ENCODE measurements at places on chromosomes 4 and X.

GRCh38 chr4:108649863-108650211, 562 bp upstream of the OSTC start:
- no peak for DNase-seq

DNA sequence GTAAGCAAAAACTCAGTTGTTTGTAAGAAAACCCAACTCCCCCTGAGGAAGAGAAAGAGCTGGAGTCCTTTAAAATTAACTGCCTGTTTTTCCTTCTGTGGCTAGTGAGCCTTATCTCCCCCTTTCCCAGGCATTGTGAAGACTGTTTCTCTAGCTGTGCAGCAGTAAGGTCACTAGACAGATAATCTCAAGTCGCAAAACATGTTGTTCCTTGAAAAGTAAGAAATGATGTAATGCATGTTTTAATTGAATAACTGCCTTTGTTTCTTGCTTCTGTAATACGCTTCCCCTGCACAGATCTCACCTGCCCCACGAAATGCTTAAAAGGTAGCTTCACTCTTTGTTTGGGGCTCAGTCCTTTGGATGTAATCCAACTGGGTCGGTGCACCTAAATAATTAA, 5.8 kb upstream of the GAGE12J start:
- no peak for DNase-seq

DNA sequence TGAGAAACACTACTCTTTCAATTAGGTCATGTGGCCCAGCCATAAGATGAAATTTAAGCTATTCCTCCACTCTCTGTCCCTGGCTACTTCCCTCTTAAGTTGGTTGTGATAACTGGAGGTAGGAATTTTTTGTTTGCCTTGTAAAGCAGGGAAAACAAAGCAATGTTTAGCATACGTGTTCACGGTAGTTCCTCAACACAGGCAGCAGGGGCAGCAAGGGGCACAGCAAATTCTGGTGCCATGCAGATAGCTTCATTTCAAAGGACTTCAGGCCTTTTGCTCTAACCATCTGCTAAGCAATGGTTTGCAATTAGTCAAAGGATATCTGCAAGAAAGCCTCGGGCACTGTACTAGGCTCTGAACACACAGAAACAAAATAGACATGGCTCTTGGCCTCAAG, 330.2 kb downstream of the ZIC3 start:
- no peak for DNase-seq

- no peak for DNase-seq
These were observed 145.4 kb downstream of the QDPR start for GRCh38 chr4:17366496-17366895.

GRCh38 chrX:31593353-31593752, 521.5 kb upstream of the FTHL17 start:
- no peak for DNase-seq

DNA sequence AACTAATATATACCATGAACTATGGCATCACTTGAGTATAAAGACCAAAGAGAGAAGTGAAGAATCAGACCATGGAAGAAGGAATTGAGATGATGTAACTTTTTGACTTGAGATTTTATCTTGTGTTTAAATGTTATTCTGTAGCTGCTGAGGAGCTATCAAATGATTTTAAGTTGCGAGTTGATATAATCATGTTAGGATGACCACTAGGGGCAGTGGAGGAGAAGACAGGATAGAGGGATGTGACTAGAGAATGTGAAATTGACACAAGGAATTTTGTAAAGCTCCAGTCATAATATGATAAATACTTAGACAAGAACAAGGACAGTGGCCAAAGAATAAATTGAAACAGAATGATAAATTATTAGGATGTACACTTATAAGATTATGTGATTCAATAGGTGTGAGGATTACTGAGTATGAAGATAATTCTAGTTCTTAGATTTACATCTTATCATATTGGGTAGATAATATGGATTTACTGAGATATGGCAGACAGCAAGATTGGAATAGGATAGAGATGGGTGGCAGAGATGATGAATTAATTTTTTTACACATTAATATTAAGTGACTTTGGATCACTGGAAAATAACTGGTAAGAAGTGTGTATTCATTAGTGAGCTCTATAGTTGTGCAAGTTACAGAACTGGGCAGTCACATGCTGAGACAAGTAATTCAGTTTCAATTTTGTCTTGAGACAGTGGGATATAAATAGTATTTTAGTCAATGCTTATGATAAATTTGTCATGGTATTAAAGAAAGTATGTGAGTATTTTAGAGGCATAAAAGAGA, 816.0 kb upstream of the PCDH10 start:
- DNase-seq: no peak

- peak; percentile 25 for DNase-seq
These were observed 286.3 kb upstream of the UGT8 start for GRCh38 chr4:114312338-114312737.

- no peak for DNase-seq
These were observed 72.0 kb upstream of the GPM6A start for GRCh38 chr4:175884048-175884447.

GRCh38 chr4:121138039-121138825, 25.9 kb downstream of the TNIP3 start:
- DNase-seq: no peak

DNA sequence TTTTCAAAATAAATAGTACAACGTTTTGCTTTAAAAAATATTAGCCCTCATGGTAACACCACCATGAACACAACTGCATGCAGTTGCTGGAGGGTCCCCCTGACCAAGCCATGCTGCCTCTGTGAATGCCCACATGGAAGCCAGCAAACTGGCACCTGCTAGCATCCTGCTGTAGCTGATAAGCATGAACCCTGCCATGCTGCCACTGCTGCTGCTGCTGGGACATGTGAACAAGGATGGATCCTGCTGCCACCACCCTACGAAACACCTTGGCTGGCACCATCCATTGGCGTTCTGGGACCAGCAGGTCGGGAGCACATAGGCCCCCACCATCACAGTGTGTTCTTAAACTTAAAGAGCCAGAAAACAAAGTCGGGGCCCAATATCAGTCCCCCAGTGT, 83.9 kb downstream of the SATL1 start:
- DNase-seq: no peak

DNA sequence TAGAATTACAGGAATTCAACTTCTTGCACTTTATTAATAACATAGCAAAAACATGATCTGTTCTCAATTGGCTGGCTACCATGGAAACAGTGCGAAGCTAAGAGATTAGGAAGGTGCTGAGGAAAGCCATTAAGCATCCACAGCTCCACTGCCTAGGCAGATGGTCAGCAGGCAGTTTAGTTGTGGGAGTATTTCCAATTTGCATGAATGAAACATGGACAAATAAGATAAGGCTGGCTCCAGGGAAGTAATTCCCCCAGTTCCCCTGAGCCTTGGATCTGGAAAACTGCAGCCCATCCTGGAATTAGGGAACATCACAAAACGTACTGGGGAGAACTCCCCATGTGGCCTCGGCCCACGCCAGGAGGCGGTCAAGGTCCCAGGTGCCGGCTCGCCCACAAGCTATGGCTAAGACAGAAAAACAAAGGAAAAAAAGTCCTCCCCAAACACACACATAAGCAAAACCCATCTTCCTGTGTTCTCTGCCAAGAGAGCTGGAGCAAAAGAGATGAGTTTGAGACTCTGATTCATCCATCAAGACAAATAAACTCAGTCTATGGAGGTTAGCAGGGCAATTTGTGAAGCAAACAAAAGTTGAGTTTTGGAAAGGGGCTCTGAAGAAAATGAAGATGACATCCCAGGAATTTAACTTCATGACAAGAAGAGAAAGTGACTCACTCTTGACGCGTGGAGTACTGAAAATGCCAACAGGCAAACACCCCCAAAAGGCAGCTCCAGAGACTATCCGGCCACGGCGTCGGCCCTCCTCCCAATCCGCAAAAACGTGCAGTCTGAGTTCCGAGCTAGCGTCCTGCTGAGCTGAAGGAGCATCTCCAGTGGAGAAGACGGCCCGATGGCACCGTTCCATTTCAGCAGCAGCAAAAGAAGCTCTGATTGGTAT, 45.1 kb downstream of the IGFBP7 start:
- DNase-seq: no peak

DNA sequence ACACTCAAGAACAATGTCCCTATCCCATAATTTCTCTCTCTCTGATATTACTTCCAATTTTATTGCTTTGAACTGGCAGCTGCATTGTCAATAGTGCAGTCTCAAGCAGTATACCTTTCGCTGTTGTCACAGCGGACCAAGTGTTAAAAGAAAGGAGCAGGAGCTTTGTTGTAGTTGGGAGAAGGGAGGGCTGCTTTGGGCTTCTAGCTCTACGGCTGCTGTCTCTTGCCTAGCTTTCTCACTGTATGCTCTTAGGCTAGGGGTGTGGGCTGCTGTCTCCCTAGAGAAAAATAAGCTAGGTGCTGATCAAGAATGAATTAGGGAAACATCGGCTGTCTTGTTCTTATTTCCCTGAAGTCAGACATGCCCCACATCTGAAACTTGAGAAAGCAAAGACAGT, 52.5 kb downstream of the TRPC5OS start:
- no peak for DNase-seq

- no peak for DNase-seq
These were observed 29.5 kb upstream of the IRF2 start for GRCh38 chr4:184503869-184504300.

DNA sequence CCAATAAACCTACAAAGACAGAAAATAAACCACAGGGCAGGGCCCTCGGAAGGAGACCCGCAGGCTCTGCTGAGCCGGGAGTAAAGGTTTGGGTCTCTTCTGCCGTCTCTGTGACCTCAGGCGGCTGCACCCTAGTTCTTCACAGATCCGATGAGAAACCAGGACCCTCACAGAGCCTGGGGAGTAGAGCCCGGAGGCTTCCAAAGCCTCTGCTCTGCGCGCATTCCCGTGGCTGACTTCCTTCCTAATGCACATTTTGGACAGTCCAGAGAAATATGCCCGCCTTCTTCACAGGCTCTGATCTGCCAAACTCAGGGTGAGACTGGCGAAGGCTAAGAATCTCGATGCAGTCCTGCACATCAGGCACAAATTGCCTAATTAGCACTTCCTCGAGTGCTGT, 245.5 kb downstream of the EVC2 start:
- DNase-seq: no peak

- DNase-seq: no peak
These were observed 39.5 kb downstream of the CD40LG start for GRCh38 chrX:136687457-136687856.

DNA sequence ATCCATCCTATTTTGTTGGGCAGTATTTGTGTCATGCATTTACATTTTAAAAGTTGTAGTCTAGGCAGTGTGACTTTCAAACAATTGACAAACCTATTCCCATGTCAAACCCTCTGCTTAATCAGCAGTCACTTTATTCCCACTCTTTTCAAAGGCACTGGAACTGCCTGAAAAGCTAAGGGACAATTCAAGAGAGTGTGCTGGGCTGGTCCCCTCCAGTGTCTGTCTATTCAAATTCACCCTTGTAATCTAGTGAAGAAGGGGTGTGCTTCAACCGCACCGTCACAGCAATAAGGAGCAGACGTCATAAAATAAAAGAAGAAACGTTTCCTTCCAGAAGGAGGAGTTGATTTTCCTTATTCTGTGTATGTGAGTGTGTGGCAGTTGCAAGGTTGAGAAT, 197.0 kb upstream of the MAD2L1 start:
- no peak for DNase-seq
